Stimulated activated CD8-positive, alpha-beta memory T cell treated with anti-CD3 and anti-CD28 coated beads, Interleukin-2, amount 100 ng/mL, for 48 hours (primary cell): ENCODE measurements at places on chromosomes 5 and 9.

DNA sequence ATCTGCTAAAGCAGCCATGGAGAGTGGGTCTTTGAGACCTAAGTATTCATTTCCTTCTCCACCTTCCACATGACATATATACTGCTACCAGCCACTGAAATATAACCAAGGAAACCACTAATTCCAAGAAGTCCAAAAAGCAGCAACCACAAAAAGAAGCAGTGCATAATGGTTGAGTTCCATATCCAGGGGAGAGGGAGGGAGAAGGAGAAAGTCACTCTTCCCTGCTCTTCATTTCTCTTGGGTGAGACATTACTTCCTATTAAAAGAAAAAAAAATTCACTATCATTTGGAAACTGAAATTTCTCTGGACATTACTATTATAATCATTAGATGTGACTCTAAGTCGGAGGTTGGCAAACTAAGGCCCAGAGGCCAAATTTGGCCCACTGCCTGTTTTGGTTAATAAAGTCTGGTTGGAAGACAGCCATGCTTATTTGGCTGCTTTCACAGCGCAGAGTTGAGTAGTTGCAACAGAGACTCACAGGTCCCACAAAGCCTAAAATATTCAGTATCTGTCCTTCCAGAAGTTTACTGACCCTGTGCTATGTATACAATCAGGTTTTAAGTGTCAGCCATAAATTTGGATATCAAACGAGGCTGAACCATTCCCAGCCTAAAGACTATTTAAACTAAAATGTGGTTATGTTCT lies 168.6 kb downstream of the MPDZ start:
- DNase-seq, result no peak

GRCh38 chr5:59035681-59036080 lies 452.8 kb downstream of the RAB3C start:
- no peak for DNase-seq

DNA sequence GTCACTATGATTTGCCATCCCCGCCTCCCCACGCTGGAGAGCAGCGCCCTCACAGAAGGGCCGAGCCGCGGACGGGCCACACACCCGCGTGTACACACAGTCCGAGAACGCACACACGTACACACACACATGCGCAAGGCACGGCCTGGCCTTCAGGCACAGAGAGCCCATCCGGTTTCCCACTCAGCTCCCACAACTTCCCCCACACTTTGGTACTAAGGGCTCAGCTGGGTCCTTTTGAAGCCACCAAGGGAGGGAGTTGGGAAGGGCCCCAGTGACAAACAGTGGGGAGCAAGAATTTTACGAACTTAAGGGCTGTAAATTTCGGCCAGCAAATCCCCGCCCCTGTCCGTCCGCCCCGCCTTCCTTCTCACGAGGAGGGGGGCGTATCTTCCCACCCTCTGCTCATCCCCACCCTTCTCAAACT lies 133.3 kb upstream of the HAND1 start:
- DNase-seq, result no peak

GRCh38 chr5:76379855-76380254 lies 23.2 kb upstream of the IQGAP2 start:
- DNase-seq, result no peak

DNA sequence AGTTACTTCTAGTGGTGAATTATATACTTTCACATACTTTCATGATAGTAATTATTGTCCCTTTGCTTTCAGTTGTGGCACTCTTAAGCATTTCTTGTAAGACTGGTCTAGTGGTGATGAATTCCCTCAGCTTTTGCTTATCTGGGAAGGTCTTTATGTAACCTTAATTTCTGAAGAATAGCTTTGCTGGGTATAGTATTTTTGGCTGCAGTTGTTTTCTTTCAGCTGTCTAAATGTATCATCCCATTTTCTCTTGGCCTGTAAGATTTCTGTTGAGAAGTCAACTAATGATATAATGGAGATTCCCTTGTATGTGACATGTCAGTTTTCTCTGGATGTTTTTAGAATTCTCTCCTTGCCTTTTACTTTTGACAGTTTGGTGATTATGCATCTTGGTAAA lies 41.0 kb downstream of the TMEM38B start:
- no peak for DNase-seq

DNA sequence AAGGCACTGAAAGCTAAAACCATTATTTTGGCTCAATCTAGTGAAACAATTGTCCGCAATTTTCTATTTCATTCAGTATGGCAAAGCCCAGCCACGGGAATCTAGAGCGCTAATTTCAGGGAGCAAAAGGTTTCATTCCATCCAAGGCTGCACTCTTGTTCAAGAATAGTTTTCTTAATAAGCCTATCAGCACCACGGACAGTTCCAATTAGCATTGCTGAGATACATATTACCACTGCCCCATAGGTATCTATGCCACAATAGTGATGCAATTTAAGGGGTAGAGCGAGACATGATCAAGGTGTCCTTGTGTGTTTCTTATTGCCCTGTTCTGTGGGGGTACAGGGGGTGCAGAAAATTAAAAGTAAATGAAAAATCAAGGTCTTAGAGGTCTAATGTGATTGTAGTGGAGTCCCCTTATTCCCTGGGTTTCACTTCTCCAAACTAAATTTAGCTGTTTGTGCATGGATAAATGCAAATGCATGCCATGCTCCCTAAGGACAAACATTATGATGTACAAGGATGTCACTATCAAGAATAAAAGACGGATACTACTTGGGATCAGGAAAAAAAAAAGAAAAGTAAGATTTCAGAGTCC lies 45.5 kb downstream of the SPOCK1 start:
- DNase-seq, result no peak

GRCh38 chr5:80659106-80659505 lies 4.3 kb upstream of the DHFR start:
- no peak for DNase-seq

- no peak for DNase-seq
Measured at GRCh38 chr5:90473396-90474234, 956 bp downstream of the MBLAC2 start.

DNA sequence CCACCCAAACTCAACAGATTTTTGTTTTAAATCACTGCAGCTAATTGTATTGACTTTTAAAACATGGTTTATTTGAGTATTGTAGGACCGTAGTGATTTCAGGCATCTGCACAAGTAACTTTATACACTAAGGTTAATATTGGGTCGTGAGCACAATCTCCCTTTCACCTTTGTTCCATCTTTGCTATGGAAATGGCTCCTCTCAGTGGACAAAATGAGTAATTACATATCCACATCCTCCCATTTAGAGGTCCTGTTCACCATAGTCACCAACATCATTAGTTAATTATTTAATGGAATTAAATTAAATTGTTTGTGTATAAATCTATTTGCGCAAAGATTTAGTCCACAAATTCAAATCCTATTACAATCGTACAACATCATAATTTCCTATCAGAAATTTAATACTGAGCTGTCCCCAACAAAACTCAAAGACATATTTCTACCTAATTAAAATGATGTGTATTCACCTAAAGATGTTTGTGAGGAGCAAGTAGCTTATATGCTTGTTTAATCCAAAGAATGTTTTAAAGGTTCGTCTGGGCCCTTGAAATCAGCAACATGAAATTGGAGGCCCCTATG lies 173.0 kb upstream of the DAPK1 start:
- DNase-seq, result no peak

GRCh38 chr5:154176181-154176580 lies 14.4 kb upstream of the GALNT10 start:
- no peak for DNase-seq

DNA sequence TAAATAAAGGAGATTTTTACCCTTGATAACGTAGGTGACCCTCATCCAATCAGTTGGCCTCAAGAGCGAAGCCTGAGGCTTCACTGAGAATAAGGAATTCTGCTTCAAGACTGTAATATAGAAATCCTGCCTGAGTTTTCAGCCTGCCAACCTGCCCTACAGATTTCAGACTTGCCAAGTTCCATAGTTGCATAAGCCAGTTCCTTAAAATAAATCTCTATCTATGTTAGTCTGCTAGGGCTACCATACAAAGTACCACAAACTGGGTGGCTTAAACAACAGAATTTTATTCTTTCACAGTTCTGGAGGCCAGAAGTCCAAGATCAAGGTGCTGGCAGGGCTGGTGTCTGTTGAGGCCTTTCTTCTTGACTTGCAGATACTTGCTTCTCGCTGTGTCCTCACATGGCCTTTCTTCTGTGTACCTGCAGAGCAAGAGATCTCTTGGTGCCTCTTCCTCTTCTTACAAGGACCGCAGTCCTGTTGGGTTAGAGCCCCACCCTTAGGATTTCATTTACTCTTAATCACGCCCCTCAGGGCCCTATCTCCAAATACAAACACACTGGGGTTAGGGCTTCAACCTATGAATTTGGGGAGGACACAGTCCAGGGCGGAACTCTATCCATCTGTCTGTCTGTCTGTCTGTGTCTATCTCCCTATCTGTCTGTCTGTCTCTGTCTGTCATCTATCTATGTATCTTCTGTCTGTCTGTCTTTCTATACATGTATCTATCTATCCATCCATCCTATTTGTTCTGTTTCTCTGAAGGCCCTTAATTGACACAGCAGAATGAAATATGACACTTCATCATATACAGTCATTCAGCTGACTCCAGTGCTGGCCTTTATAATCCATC lies 17.0 kb upstream of the CMBL start:
- no peak for DNase-seq

GRCh38 chr9:137371521-137371941 lies 51.4 kb downstream of the EXD3 start:
- no peak for DNase-seq

GRCh38 chr5:98492258-98492657 lies 281.2 kb upstream of the RGMB start:
- DNase-seq, result no peak

DNA sequence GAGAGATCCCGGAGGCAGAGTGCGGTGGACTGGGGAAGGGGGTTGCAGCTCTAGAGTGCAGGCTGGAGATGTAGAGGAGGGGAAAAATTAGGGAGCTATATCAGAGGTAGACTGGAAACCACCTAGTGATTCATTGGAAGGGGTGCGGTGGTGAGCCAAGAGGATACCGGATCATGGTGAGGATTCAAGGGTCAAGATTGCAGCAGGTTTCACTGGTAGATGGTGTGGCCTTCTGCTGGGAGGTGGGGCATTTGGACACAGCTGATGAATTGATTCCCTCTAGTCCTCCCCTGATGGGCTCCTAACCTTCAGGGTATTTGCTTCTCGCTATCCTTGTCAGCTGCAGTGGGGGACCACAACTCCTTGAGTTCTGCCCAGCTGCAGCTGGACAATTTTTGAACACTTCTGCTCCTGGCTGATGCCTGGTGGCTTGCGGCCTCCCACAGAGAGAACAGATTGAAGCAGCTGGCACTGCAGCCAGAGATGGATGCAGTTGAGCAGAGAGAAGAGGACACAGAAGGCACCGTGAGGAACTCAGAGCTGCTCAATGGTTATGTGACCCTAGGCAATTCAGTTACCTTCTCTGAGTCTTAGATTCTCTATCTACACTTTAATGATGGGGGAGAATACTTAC lies 134.4 kb upstream of the ABCA1 start:
- DNase-seq, result no peak

DNA sequence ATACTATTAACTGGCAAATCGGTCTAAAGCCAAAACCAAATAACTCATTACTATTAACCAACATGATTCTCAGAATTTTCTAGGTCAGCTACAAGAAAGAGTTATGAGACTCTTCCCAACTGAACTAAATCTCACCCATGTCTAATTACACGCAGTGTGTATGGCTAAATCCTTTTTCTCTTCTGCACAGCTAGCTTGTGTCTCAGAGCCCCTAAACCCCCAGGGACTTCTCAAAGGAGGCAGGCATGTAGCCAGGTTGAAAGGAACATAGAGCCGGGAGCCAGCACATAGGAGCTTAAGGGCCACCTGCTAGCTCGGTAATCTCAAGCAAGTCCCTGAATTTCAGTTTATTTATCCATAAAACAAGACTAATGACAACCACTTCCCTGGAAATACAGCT lies 2.2 kb upstream of the GZMK start:
- DNase-seq, result no peak

DNA sequence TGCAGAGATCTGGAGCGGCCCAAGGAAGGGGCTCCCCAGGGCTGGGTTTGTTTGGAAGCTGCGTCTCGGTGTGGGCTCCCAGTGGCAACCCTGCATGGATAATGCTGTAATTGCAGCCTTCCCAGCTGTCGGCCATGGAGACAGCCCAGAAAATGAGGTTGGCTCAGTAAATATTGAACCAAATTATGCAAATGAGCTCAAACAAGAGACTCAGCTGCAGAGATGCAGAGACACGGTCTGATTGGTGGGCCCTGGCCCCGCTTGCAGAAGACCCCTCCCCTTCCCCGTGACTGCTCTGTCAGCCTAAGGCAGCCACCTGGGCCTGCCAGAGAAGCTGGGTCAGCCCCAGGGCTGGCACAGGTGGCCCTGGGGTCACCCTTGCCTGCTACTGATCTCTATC lies 75.9 kb downstream of the RAD23B start:
- DNase-seq, result no peak

DNA sequence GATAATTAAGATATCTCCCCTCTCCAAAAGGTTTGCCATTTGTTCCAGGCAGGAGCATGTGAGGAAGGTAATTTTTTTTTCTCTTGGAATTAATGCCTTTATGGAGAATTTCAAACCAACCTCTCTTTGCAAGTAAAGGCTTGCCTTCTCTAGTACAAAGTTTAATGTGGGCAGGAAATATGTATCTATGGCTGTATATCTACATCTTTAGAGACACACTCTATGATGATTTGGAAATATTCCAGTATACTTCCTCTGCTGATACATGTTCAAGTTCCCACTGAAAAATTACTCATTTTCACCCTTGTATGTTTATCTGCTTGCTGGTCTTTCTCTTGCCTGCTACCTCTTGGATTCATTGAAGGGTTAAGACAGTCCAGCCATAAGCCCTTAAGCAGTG lies 83.5 kb upstream of the SEMA6A start:
- no peak for DNase-seq

DNA sequence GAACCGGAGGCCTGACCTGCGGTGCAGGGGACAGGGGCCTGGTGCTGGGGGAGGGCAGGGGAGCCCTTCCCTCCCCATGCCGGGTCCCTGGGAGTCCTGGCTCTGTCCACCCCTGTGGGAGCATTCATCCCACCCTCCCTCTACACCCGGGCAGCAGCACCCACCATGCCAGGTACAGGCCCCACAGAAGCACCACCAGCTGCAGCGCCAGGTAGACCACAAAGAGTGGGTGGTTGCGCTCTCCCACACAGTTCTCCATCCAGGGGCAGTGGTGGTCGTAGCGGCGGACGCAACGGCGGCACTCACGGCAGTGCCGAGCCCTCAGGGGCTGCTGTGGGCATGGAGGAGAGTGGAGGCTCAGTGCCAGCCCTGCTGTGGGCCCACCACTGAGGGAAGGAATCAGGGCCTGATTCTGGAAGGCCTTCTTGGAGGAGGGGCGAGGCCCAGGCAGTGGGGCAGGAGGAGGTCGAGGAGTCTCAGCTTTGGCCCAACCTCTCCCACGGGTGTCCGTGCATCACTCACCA lies 2.4 kb downstream of the ZDHHC12 start:
- no peak for DNase-seq

DNA sequence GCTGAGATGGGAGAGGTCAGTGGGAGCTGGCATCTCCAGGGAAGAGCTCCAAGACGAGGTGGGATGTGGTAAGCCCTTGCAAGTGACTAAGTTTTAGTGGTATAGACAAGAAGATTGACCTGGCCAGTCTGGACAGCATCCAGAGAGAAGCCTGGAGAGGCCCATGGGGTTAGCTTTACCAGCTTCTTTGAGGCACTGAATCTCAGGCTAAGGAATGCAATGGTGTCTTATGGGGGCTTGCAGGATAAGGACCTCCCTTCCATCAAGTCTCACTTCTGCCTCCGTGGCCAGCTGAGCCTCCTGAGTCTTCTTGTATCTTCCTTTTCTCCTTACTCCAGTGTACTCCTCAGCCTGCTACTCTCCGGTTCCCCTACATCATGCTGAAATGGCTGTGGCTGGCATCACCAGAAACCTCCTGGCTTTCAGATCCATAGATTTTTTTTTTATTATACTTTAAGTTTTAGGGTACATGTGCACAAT lies 56.5 kb upstream of the JADE2 start:
- no peak for DNase-seq
